ENCODE measurements at places on chromosomes 11 and 22. TPM values are rescaled to one million over a fixed set of nuclear protein-coding genes. Genes with fewer than 3 reads are reported as not detected.

DNA sequence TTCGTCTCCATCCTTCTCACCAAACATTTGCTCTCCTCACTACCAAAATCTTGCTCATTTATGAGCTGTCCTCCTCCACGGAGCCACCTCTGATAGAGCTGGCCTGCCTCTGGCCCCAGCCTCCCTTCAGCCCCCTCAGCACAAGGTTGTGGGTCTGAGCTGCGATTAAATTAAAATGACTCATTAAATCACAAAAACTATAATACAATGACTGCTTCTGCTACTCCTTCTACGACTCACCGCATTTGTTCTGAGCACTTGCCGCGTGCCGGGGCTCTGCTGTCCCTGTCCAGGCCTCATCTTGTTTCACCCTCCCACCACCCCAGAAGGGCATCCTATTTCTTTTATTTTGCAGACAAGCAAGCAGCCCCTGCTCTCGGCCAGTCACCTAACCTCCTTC, 49.2 kb upstream of the TIMP3 start:
- no peak for DNase-seq

SLC6A5 gene
- total RNA-seq = not detected

FGF3 gene
- not detected for total RNA-seq

TTLL8 gene
- not detected for total RNA-seq

SNX32 gene
- total RNA-seq = 0.20 TPM

F2 gene
- total RNA-seq = not detected

All from RPMI7951 (cell line).